ENCODE measurements at places on chromosomes 7 and 10.

- H3K36me3 ChIP-seq: 0 out of 2 replicates have a peak, but pooled peaks cover 5% of the 10 kb centered on the region
- H3K27ac ChIP-seq: no peak overlapping the region
- peaks cover 12% of the 10 kb centered on the region for H3K4me1 ChIP-seq
- H3K27me3 ChIP-seq: no peaks in the 10 kb centered on the region
- DNase-seq: no peak
- no peak overlapping the region for H3K4me3 ChIP-seq
Measured at GRCh38 chr10:70362328-70362727, 20.1 kb downstream of the LRRC20 start.

- DNase-seq: no peak
- no peaks in the 10 kb centered on the region for H3K27me3 ChIP-seq
- H3K4me1 ChIP-seq: 0 out of 2 replicates have a peak, but pooled peaks cover 2% of the 10 kb centered on the region
- H3K36me3 ChIP-seq: no peaks in the 10 kb centered on the region
- no peak overlapping the region for H3K4me3 ChIP-seq
- H3K27ac ChIP-seq: no peak overlapping the region
Measured at GRCh38 chr7:115634633-115635032, 395.9 kb downstream of the TFEC start.

GRCh38 chr7:24718977-24719491, 38.2 kb downstream of the GSDME start:
- peaks cover 26% of the 10 kb centered on the region for H3K4me1 ChIP-seq
- DNase-seq: no peak
- H3K4me3 ChIP-seq: no peak overlapping the region
- H3K36me3 ChIP-seq: no peaks in the 10 kb centered on the region
- H3K27ac ChIP-seq: no peak overlapping the region

DNA sequence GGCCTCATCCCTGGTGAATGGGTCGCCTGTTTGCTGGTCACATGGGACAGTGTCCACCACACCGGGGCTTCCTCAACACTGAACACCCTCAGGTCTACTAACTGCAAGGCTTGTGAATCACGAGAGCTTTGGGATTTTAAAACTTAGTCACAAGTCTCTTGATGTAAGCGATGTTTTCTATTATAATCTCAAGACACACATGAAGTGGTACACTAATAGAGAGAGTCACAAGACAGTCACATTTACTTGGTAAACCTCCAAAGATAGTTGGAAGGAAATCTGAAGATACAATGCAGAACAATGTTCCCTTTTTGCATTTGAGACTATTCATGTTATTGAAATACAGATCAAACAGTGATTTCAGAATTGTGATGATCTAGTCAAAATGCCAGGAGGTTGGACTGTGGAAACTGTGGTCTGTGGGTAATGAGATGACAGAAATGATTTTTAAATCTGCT, 233.1 kb upstream of the KLF6 start:
- DNase-seq: no peak
- H3K36me3 ChIP-seq: no peaks in the 10 kb centered on the region
- no peaks in the 10 kb centered on the region for H3K27me3 ChIP-seq
- peaks cover 6% of the 10 kb centered on the region for H3K4me1 ChIP-seq
- no peak overlapping the region for H3K4me3 ChIP-seq

All from WTC11 (cell line).